ENCODE measurements at places on chromosomes 3 and 15. TPM values are rescaled to one million over a fixed set of nuclear protein-coding genes. Genes with fewer than 3 reads are reported as not detected.

PLCL2 gene
- polyA plus RNA-seq: 43.4 TPM

ARHGAP11A gene
- 2.4 TPM for polyA plus RNA-seq

WNT5A gene
- polyA plus RNA-seq: not detected

AQP9 gene
- polyA plus RNA-seq: not detected

SAXO2 gene
- polyA plus RNA-seq: 4.2 TPM

RBSN gene
- 18.2 TPM for polyA plus RNA-seq

CIB1 gene
- polyA plus RNA-seq: 304 TPM

Data from IgD-negative memory B cell (primary cell).